ENCODE measurements at places on chromosomes 7 and 10.

DNA sequence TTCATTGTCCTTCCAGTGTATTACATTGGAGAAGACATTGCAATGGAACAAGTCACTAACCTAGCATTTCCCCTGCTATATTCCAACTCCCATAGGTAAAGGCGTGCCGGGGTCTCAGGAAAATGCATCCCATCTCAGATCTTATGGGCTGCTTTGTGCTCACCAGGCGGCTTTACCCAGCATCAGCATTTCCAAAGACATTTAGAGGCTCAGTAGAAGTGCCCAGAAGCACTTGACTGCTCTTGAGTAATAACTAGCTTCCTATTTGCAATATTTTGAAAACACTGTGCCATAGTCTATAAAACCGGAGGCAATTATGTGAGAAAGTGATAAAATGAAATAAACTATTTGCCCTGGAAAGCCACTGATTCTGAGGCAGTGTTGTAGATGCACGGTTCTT, 415.0 kb upstream of the NPVF start:
- no peak for DNase-seq

DNA sequence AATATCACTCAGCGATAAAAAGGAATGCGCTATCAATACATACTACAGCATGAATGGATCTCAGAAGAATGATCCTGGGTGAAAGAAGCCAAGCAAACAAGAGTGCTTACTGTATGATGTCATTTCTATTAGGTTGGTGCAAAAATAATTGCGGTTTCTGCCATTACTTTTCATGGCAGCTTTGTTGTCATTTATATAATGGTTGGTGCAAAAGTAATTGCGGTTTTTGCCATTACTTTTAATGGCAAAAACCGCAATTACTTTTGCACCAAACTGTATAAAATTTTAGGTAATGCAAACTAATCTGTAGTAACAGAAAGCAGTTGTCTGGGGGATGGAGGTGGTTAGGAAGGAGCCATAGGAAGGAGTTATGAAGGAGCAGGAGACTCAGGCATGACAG, 318.3 kb upstream of the ZMIZ1 start:
- DNase-seq: no peak

- DNase-seq: no peak
Observed at GRCh38 chr10:30988831-30989435, 42.7 kb downstream of the ZNF438 start.

DNA sequence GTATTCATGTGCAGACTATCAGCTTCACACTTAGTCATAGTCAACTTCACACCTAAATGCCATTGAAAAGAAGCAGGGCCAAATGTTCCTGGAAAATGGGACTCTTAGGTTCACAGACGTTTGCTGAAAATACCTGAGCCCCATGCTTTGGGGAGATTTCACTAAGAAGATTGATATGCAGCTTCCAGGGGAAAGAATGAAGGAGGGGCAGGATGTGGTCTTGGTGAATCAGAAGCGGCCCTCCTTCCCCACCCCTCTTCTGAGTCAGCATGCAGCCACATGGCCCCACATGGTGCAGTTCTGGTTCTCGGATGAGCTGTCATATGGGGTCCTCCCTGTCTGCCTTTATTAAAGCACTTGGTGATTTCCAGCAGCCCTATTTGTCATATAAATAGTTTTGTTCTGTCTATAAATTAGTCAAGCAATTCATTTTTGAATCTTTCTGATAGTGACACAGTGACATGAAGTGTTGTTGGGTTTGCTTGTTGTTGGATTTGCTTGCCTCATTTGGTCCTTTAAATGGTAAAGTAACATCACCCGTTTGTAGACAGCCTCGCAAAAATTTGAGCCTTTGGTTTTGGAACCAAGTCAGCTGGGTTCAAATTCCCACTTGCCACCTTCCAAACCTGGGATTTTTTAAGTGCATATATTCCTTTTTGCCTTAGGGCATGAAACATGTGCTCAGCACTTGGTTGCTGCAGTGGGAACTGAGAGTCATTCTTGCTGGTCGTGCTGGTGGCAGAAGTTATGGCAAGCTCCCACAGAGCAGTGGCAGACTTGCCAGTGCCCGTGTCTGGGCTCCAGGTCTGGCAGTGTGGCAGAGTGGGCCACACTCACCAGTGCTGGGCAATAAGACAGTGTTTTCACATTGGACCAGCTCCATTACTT, 68.1 kb upstream of the CDK6 start:
- DNase-seq: peak; percentile 86

- no peak for DNase-seq
Observed at GRCh38 chr10:22911889-22912762, 15.7 kb upstream of the ARMC3 start.

DNA sequence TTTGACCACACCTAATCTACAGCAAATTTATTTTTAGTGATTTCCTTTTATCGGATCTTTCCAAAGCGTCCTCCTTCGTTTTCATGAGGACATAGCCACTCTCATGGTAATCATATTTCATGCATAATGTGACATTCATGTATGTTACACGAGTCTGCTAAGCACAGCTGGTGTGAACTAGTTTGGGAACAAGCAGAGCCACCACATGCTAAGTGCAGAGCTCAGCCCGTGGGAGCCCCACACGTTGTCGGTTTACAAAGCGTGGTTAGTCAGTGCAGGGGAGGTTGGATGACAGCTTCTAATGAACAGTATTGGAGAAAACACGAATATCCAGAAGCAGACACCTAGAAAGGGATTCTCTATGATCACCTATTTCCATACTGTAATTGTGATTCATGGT, 78.4 kb upstream of the GJD4 start:
- DNase-seq: no peak

DNA sequence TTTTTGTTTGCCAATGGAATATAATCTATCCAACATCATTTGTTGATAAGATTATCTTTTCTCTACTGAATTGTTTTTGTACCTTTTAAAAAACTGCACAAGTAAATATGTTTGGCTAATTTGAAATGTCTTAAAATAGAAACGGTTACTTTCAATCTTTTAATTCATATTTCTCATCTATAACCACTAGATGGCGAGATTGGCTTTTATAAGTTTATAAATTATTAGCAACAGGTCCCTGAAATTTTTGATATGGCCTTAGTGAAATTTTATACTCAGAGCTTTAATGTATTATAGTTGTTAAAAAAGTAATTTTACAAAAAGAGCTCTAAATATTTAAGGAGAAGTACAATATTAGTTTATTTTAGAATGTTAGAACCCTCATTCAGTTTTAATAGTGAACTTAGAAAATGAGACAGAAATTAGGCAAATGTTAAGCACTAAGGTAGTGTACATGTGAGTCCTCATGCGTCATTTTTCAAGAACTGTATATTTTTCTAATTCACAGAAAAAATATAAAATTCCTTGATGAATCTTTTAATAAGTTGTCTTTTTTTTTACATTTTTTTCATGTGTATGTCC, 592.5 kb downstream of the ARL4A start:
- no peak for DNase-seq

- DNase-seq: no peak
Observed at GRCh38 chr10:64174666-64175255, 653.6 kb downstream of the REEP3 start.

DNA sequence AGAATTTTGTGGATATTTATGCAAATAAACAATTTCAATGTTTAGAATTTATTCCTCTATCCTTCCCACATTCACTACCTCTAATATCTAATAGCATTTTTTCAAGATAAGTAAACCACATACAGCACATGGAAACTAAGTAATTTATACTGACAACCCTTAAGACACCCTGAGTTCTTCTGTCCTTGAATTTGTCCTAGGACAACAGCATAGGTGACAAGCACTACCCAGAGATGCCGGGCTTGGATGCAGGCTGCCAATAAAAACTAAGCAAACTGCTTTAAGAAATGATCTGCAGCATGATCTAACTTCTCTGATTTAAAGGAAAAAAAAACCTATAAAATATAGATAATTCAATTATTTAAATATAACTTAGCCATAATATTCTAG, 22.7 kb downstream of the NT5C3A start:
- no peak for DNase-seq

DNA sequence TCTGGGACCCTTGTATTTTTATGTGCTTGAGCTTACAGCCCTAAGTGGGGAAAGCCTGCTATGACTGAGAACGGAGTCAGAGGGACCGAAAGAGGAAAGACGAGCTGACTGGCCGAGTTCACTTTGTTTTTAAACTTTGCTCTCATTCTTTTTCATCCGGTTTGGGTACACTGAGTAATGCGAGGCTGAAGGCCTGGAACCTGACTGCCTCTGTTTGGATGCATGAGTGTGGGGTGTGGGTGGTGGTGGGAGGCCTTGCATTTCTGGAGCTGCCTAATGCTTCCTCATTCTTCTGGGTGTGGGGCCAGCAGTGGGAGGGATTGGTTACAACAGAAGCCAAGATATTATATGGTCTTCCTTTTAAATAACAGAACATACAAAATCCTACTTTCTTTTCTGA, 155.5 kb downstream of the BUB3 start:
- DNase-seq: no peak

DNA sequence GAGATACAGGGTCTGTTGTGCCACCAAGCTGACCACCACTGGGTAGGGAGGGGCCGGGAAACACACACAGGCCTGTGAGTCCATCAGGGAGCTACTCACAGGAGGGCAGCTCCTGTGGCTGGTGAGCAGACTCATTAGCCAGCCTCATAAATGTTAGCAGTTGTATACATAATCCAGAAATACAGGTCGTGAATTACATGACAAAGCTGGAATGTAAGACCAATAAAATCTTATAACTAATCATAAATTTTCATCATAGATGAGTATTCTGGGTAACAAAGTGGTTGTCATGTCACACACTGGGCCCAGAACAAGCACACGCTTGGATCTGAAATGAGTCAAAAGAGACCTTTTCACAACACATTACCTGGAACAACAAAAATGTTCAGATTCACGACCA, 642.6 kb upstream of the AUTS2 start:
- no peak for DNase-seq

DNA sequence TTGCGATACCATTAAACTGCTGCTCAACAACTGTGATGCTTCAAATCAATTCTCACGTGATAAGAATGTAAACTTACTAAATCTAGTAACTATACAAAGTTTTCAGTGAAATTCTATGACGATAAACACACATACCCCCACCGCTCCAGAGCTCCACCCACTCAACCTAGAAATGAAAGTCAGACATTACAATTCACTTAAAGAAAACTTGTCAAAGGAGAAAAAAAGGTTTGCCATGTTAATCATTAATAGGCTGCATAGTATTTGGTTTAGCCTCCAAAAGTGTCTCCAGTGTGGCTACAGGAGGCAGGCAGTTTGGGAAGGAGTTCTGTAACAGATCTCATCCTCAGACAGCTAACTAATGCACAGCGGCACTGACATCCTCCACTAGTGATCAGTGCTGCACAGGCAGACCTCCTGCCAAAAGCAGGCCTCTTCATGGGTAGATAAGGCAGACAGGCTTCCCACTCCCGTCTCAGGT, 3.1 kb downstream of the HERPUD2 start:
- DNase-seq: peak; percentile 19

DNA sequence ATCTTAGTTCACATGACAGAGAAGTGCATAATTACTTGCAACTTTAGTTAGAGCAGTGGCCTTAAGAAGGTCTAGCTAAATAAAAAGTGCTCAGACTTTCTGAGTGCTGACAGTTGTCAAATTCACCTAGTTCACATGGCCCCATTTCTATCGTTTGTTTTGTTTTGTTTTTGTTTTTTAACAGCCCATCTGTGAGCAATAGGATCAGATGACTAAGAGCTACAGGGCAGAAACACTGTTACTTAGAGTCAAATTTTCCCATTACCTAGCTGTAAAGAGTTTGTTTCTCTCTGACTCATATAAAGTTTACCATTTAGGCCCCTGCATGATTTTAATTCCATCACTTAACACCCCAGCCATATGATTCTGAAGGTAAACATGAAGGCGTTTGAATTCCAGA, 18.8 kb downstream of the CAV1 start:
- no peak for DNase-seq

DNA sequence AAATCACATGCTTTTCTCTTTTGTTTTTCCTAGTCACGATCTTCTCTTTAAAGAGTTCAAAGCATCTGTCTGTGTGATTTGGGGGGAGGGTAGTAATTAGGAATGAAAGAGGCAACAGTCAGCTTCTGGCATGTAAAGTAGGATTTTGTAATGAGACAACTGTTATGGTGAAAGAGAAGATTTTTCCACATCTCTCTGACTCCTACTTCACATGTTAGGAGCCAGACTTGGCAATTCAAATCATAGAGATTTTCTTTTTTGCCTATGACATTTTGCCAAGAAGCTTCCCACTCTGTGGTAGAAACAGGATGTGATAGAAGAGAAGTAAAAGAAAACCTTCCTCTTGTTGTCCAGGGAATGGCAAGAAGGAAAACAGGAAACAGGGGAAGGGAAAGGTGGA, 38.3 kb upstream of the KLHL7 start:
- no peak for DNase-seq

GRCh38 chr7:142962991-142963390, 828 bp upstream of the KEL start:
- DNase-seq: no peak

DNA sequence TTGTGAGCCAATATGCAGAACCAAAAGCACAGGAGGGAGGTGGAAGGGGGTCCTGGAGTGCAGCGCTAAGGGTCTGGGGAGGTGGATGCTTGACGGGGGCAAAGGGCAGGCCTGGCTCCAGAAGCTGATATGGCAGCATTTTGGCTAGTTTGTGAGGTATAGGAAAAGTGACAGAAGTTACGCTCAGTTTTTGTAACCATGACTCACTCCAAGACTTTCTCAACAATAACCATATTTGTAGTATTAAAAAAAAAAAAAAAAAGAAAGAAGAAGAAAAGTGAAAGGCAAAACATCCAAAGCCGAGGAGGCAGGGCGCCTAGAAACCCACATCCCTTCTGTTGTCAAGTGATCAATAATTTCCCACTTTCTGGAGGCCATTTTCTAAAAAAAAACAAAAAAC, 92.3 kb downstream of the RNF216 start:
- peak; percentile 61 for DNase-seq

DNA sequence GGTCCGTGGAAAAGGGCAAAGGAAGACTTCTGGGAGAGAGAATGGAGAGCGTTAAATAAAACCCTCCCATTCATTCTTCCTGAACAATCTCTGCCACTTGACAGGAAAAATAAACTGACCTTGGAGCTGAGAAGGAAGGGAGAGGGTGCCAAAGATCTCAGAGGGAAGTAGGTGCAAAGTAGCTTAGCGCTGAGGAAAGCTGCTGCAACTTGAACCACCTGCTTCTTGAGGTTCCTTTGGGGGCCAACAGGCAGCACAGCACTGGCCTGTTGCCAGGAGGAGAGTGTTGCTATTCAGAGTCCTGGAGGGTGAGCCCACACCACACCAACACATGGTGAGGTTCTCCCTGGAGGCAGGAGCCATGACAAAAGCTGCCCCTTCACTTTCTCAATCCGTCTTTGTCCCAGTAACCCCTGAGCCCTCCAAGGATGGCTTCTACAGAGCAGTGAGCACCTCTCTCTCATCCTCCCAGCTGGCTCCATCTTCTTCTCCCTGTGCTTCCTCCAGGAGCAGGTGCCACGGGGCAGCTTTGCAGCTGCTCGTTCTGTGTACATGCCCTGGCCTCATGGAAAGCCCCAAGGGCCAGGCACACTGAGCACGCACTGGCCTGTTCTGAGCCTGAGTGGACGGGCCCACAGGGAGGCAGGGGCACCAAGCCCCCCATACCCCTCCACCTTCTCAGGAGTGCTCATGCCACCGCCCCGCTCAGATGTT, 101.3 kb downstream of the STRA8 start:
- no peak for DNase-seq

GRCh38 chr10:119042169-119042568, 12.7 kb downstream of the NANOS1 start:
- no peak for DNase-seq

- DNase-seq: no peak
Observed at GRCh38 chr7:81420526-81421226, 349.2 kb downstream of the HGF start.

GRCh38 chr7:133821171-133821570, 306.0 kb upstream of the LRGUK start:
- DNase-seq: no peak

- no peak for DNase-seq
Observed at GRCh38 chr10:31574577-31574976, 255.6 kb downstream of the ZEB1 start.

Data from activated CD4-positive, alpha-beta T cell treated with anti-CD3 and anti-CD28 coated beads for 4 hours (primary cell).